ENCODE measurements at places on chromosomes 13 and 19. TPM values are rescaled to one million over a fixed set of nuclear protein-coding genes. Genes with fewer than 3 reads are reported as not detected.
A peak's percentile ranks its signal among the peaks of the same experiment; 100 is the strongest.

GRCh38 chr13:46662690-46663089, 109.7 kb downstream of the LRCH1 start:
- H3K4me1 ChIP-seq = peaks cover 37% of the 10 kb centered on the region
- no peaks in the 10 kb centered on the region for H3K27me3 ChIP-seq
- H3K4me3 ChIP-seq = no peak overlapping the region
- DNase-seq = no peak
- peak overlapping the region; percentile 46 for H3K27ac ChIP-seq
- no peaks in the 10 kb centered on the region for H3K36me3 ChIP-seq

DNA sequence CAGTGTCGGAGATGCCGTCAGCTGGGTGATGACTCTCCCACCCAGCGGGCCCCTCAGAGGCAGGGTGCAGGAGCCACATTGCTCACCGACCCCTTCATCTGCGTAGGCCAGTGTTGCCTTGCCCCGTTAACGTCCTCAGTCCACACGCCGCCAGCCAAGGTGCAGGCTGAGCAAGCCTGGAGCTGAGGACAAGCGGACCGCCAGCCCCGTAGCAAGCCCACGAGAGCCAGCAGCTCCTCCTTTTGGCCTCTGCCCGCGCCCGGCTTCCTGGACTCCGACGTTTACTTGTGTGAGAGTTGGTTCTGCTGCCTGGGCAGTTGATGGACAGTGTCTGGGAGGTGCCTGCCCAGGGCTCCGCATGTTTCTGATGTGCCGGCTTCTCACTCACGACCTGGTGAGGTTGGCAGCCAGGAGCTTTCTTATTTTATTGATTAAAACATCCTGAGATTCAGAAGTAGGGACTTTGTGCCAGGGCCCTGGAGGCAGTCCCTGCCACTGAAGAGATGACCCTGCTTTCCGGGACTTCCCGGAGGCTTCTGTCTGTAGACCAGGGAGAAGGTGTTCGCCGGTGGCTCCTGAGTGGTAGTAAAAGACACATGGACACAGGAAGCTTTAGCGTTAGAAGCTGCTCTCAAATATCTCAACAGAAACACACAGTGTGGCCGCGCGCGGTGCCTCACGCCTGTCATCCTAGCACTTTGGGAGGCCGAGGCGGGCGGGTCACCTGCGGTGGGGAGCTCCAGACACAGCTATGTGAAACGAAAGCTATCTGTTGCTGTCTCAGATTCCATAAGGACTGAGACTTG, 5.8 kb downstream of the DAZAP1 start:
- H3K27me3 ChIP-seq = no peaks in the 10 kb centered on the region
- H3K27ac ChIP-seq = no peak overlapping the region
- no peaks in the 10 kb centered on the region for H3K36me3 ChIP-seq
- no peak for DNase-seq
- peaks cover 39% of the 10 kb centered on the region for H3K4me1 ChIP-seq

DNA sequence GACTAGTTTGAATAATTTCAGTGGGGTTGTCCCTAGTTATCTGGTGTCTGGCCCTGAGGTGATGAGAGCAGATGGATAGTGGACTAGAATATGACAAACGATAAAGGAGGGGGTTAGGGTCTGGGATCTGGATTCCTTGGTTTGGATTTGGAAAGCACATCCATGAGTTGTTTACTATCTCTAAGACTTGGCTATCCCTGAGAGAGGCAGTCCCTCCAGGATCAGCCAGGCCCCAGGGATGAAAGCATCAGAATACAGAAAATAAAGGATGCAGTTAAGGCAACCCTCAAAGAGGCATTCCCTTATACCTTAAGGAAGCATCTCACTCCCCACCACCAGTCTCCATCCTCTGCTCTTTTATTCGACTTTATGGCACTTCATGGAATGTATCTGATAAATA, 230.7 kb downstream of the NHLRC3 start:
- H3K27ac ChIP-seq = no peak overlapping the region
- no peaks in the 10 kb centered on the region for H3K36me3 ChIP-seq

- no peak overlapping the region for H3K4me3 ChIP-seq
- no peak overlapping the region for H3K27ac ChIP-seq
- H3K36me3 ChIP-seq = peaks cover 22% of the 10 kb centered on the region
- no peaks in the 10 kb centered on the region for H3K27me3 ChIP-seq
- no peak for DNase-seq
- no peaks in the 10 kb centered on the region for H3K4me1 ChIP-seq
Measured at GRCh38 chr19:51698296-51698695, 5.2 kb downstream of the SPACA6 start.

Gene SIGLEC12
- total RNA-seq = not detected

Gene SIGLEC6
- total RNA-seq = not detected

DNA sequence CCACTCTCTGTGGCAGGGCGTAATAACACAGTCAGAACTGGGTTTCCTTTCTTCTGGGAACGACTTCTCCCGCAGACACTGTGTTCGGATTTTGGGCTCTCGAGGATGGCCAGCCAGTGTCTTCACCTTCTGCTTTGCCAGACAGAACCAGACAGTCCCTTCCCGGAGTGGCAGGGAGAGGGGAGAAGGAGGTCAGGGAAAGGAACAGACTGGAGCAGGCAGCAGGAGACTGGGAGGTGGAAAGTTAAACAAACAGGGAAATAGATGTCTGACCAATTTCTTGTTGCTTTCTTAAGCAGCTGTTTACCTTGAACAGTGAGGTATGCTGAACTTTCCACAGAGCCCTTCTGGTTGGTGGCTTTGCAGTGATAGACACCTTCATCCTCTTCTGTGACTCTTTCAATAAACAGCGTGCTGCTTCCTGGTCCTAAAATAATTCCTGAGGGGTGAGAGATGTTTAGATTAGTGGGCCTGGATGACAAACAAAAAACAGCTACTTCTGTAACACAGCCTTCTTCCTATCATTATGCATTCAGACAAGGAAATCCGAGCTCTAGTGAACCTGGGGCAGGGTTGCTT, 137.6 kb downstream of the FLT1 start:
- no peak overlapping the region for H3K4me3 ChIP-seq
- peak; percentile 92 for DNase-seq
- peaks cover 68% of the 10 kb centered on the region for H3K4me1 ChIP-seq
- peak overlapping the region; percentile 97 for H3K27ac ChIP-seq

- DNase-seq = no peak
- peaks cover 4% of the 10 kb centered on the region for H3K4me1 ChIP-seq
- H3K27me3 ChIP-seq = no peaks in the 10 kb centered on the region
- peak overlapping the region; percentile 74 for H3K4me3 ChIP-seq
- H3K27ac ChIP-seq = peak overlapping the region; percentile 56
Measured at GRCh38 chr19:52961981-52962380, 700 bp downstream of the ZNF816 start.

GRCh38 chr13:20002787-20003186, 44.3 kb downstream of the ZMYM2 start:
- peak; percentile 60 for DNase-seq
- H3K4me3 ChIP-seq = no peak overlapping the region
- H3K36me3 ChIP-seq = no peaks in the 10 kb centered on the region
- H3K4me1 ChIP-seq = no peaks in the 10 kb centered on the region

DNA sequence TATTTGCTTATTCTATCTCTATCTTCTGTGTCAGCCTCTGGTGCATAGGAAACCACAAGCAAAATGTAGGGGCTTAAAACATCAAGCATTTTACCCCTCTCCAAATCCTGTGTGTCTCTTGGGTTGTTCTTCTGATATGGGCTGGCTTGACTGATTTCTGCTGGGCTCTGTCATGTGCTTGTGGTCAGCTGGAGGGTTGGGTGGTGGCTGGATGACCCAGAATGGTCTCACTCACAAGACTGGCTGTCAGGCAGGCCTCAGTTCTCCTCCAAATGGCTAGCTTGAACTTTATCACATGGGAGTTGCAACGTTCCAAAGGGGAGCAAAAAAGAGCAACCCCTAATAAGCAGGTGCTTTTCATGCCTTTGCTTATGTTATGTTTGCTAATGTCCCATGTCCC, 9.6 kb upstream of the LYPD5 start:
- no peaks in the 10 kb centered on the region for H3K4me1 ChIP-seq
- no peak for DNase-seq
- H3K27me3 ChIP-seq = no peaks in the 10 kb centered on the region
- no peaks in the 10 kb centered on the region for H3K36me3 ChIP-seq

GRCh38 chr13:46345866-46346265, 41.2 kb downstream of the RUBCNL start:
- no peaks in the 10 kb centered on the region for H3K4me1 ChIP-seq
- H3K27ac ChIP-seq = no peak overlapping the region
- H3K4me3 ChIP-seq = no peak overlapping the region
- no peak for DNase-seq

DNA sequence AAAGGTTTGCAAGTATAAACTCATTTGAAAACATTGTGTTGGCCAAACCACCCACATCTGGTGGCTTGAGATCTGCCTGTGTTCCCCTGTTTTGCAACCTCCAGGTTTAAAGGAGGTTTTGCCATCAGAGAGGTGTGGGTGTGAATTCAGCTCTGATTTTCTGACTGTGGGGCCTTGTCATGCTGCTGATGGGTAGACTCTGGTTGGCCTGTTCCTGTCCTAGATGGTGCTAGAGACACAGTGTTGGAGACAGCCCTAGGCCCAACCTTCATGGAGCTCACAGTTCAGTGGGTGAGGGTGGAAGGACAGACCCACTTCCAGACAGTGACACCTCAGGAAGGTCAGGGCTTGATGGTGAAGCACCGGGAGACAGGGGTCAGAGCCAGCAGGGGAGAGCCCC, 7.5 kb downstream of the RAB4B start:
- DNase-seq = no peak
- H3K27ac ChIP-seq = no peak overlapping the region
- H3K27me3 ChIP-seq = no peaks in the 10 kb centered on the region
- no peaks in the 10 kb centered on the region for H3K4me1 ChIP-seq
- no peak overlapping the region for H3K4me3 ChIP-seq
- peaks cover 7% of the 10 kb centered on the region for H3K36me3 ChIP-seq
